AG08395 (cell line): ENCODE measurements at places on chromosomes 2 and 18.

DNA sequence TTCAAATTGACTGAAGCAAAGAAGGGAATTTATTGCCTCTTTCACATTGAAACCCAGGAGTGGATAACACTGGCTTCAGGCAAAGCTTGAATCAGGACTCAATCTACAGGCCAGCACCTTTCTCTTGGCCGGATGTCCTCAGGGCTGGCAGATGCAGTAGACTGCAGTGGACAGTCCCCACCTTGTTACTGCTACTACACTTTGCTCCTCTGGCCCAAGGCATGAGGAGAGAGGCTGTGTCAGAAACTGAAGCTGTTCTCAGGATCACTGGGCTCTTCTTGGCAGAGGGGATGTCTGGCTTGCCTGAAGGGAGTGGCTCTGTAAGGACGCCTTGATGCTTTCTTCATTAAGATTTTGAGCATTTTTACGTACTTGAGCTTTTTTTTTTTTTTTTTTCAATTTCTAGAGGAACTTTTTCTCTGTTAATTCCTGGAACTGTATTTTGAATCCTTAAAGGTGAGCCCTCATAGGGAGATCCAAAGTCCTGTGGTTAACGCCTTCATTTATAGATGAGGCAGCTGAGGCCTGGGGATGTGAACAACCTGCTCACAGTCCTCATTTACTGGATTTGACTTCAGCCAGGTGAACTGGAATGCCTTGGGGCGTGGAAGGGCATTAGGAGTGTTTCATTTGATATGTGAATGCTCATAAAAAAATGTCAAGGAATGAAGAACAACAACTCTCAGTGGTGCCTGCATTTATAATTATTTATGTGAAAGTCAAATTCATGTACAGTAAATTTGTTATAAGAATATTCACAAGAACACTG is 36.6 kb downstream of the CASP10 start:
- DNase-seq: no peak

DNA sequence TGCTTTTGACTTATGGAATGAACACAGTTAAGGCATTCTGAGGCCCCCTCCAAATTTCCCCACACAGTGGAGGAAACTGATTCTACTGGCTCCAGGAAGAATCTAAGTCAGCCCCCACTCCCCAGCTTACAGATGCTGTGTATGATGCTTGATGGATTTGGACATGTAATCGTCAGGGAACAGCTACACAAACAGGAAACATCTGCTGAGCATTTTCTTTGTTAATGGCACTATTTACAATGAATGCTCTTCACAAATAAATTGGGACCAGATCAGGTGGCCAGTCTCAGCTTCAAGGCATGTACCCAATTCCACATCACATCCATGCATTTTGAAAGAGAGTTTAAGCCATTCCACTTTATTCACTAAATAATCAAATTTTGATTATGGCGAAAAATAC is 562.3 kb downstream of the SOX11 start:
- DNase-seq: no peak

DNA sequence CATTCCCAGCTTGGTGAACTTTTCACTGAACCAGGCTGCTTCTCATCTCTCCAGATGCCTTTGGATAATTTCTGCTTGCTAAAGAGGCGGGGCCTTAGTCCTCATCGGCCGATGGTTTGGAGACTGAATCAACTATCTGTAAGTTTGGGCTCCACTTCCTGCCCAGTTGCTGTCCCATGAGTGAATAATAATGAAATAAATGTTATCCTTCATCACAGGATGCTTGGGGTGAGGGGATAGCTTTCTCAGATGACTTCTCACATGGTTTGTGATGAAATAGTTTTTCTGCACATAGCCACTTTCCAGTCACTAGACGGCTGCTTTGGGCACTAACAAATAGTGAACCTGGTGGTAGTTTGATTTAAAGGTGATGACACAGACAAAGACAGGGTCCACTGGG is 376.6 kb upstream of the TRIB2 start:
- DNase-seq: peak; percentile 57

- DNase-seq: peak; percentile 35
Observed at GRCh38 chr2:216696751-216697560, 1.6 kb upstream of the IGFBP5 start.

GRCh38 chr18:55503167-55503820 is 84.7 kb downstream of the TCF4 start:
- no peak for DNase-seq

- no peak for DNase-seq
Observed at GRCh38 chr2:144026753-144027152, 493.2 kb downstream of the ZEB2 start.

GRCh38 chr18:2894131-2894840 is 47.5 kb downstream of the EMILIN2 start:
- DNase-seq: no peak

DNA sequence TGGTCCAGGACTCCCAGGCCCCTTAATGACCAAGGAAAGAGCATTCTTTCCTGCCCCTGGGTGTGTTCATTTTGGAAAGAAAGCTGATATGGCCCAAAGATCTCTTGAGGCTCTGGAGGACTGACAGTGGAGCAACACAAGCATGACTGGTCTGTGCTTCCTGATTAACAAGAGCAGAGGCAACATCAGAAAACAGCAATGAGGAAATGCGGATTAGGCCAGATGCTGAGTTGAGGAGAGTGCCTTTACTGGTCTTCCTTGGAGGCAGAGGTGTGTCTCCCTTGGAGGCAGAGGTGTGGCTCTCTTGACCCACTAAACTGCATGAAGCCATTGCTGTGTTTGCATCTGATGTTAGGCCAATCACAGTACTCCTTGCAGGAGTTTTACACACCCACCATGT is 19.9 kb downstream of the IL36B start:
- no peak for DNase-seq

DNA sequence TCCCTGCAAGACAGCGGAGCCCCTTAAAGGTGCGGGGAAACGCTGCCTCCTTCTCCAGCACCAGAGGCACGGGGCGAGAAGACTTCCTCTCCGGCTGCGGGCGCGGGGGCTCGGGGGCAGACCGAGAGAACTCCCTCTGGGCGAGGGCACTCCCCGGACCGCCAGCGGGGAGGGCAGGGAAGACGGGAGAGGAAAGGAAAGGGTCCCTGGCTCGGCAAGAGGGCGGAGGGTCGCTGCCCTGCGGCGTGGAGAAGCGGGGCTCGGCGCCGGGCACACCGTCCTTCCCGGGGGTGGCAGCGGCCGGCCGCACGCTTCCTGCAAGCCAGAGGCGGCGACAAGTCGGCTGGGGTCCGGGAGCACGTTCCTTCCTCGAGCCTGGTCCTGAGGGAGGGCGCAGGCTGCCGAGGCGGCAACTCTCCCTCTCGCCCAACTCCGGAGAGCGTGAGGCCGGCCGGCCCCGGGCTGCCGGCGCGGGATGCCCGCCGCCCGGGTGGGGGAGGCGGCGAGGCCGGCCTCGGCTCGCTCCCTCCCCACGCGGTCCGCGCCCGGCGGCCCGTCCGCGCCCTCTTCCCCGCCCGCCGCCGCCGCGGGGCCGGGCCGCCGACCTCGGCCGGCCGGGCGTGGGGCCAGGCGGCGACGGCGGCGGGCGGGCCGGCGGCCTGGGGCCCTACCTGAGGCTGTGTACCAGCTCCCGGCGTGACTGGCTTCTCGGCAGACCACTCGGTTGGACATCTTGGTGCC is 1.1 kb downstream of the MEMO1 start:
- DNase-seq: peak; percentile 44

DNA sequence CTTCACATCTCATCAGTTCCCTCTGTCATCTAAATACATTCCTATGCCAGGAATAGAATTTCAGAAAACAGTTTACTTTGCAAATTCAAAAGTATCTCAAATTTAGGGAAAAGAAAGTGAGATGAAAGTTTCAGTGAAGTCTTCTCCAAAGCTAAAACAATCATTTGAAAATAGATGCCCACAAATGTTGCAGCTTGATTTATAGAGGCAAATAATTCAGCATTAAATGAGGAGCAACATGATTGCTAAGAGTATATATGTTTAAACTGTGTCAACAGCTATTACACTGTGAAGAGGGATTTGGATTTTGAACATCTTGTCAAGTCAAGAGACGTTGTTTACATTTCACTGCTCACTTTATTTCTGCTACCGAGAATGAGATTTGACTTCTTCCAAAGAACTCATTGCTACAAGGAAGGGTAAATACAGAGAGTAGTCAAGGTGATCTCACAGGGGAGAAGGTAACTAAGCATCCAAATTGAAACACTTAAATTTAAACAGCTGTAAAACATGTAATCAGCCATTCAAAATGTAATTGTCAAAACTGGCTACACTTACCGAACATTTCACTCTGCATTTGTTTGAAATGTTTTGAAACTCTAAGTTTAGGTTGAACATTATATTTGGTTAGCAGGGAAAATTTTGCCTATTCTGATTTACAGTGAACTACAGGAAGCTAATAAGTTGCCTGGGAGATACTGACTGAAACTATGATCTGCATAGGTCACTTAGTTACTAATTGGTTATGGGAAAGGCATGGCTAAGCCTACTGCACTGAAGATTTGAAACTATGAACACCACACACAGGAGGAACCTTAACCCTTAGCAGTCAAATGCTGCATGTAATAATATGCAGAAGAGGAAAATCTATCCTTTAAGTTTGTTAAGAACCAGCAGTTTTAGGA is 33.2 kb upstream of the GALNT3 start:
- DNase-seq: no peak

DNA sequence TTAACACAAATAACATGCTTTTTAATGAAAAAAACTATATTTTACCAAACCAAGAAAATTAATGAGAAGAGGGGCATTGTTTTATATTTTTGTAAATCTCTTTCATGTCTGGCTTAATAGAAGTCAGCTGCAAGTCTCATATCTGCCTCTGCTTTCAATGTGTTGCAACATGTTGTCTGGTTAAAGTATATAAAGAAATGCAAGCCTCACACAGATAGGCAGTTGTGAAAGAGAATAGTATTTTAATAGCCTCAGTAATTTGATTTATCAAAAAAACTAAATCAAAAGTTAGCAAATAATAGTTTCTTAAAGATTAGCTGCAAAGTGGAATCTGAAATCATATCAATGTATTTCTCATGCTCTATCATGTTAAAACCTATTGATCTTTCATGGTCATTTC is 52.9 kb upstream of the NCOA1 start:
- DNase-seq: no peak

GRCh38 chr2:183291436-183291835 is 167.2 kb downstream of the NUP35 start:
- no peak for DNase-seq

- DNase-seq: no peak
Observed at GRCh38 chr18:56468396-56468795, 170.0 kb downstream of the TXNL1 start.

DNA sequence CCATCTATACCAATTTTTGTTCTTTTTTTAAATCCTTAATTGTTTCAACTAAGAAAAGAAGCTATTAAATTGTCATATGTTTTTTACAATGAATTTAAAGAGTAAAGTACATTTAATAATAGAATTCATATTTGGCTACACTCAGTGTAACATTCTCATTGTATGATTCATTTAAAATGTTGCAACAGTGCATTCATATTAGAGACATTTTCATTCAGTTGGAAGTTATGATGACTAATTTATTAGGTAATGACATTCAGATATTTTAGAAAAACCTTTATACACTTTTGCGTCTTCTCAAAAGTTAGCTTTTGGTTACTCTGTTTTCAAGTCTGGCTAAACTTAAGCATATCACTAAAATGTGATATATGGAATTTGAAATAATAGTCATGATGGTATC is 887.5 kb upstream of the NRXN1 start:
- no peak for DNase-seq

GRCh38 chr18:361941-362310 is 94.1 kb upstream of the THOC1 start:
- DNase-seq: peak; percentile 97

DNA sequence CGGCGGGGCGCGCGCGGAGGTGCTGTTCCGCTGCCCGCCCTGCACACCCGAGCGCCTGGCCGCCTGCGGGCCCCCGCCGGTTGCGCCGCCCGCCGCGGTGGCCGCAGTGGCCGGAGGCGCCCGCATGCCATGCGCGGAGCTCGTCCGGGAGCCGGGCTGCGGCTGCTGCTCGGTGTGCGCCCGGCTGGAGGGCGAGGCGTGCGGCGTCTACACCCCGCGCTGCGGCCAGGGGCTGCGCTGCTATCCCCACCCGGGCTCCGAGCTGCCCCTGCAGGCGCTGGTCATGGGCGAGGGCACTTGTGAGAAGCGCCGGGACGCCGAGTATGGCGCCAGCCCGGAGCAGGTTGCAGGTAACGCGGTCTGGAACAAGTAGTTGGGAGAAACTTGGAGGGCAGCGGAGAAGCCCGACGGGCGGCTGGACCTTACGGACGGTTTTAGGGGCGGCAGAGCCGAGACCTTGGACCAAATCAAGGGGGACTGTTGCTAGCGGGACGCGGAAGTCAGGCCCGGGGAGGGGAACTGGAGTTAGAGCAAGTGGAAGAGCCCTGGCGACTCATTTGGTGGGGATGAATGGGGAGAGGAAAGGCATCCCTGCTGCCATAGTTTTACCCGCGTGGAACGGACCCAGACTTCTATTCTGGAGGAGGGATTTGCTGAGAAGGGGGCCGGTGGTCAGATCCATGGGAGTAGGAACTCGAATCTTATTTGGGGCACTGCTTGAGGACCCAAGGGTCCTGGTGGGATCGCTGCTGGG is 573 bp downstream of the IGFBP2 start:
- no peak for DNase-seq

GRCh38 chr2:120858361-120859106 is 122.9 kb downstream of the GLI2 start:
- DNase-seq: peak; percentile 57

- no peak for DNase-seq
Observed at GRCh38 chr2:9099341-9099751, 95.9 kb upstream of the MBOAT2 start.

DNA sequence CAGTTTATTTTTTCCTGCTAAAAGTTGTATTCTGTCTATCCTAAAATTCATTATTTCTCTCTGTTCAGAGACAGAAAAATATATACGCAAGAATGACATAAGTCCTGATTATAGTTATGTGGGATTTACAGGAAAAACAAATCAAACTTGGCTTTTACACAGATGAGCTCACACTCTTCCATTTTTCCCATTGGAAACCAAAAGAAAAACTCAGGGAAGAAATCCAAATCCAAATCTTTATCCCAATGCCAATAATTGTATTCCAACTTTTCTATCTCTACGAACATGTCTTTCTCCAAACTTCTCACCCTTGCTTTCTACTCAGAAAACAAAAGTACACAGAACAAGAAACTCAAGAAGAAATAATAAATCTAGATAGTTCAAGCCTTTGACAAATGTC is 249.1 kb upstream of the TMEFF2 start:
- DNase-seq: no peak

DNA sequence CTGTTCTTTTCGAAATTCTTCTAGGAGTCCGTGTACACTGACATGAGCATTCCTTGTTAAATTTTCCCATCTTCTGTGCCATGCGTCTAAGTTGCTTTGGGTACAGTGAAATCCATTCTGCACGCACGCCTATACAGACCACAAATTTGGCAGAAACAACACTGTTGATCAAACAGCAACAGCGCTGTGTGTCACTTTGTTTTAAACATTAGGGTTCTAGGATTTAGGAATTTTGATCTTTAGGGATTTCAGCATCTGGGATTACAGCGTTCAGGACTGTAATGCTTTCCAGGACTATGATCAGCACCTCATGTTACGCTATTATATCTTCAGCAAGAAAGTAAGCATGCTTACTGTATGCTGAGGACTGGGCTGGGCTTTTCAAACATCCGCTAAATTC is 47.1 kb upstream of the FHL2 start:
- DNase-seq: no peak

GRCh38 chr2:50694798-50695197 is 337.1 kb downstream of the NRXN1 start:
- DNase-seq: no peak

- DNase-seq: no peak
Observed at GRCh38 chr2:144458541-144458940, 61.4 kb downstream of the ZEB2 start.

GRCh38 chr2:31420936-31421335 is 6.4 kb upstream of the XDH start:
- DNase-seq: no peak

- no peak for DNase-seq
Observed at GRCh38 chr2:200587007-200587616, 1.3 kb downstream of the AOX1 start.
